ENCODE measurements at places on chromosomes 2 and 18. TPM values are rescaled to one million over a fixed set of nuclear protein-coding genes. Genes with fewer than 3 reads are reported as not detected.

The CD28 gene
- total RNA-seq, result not detected

The STON1 gene
- total RNA-seq, result 0.39 TPM

The C1QL2 gene
- 0.48 TPM for total RNA-seq

The CREG2 gene
- total RNA-seq, result 8.8 TPM

The TEKT4 gene
- not detected for total RNA-seq

The GNAL gene
- total RNA-seq, result 5.8 TPM

The PROKR1 gene
- not detected for total RNA-seq

The EN1 gene
- total RNA-seq, result 0.84 TPM

The FZD7 gene
- total RNA-seq, result 5.6 TPM

The FHOD3 gene
- 1.9 TPM for total RNA-seq

The GAD1 gene
- 0.39 TPM for total RNA-seq

The COX5B gene
- total RNA-seq, result 315 TPM

The ACTG2 gene
- total RNA-seq, result 0.30 TPM

The ST8SIA3 gene
- not detected for total RNA-seq

The GPBAR1 gene
- total RNA-seq, result 0.29 TPM

The IL1B gene
- 0.26 TPM for total RNA-seq

The UGT1A8 gene
- total RNA-seq, result 0.05 TPM

The GALM gene
- total RNA-seq, result 22.0 TPM

The MOGAT1 gene
- total RNA-seq, result not detected

The TBR1 gene
- 0.07 TPM for total RNA-seq

The CHRND gene
- not detected for total RNA-seq

The C2orf15 gene
- total RNA-seq, result 0.46 TPM

The SERPINB12 gene
- total RNA-seq, result not detected

The SLC20A1 gene
- 156 TPM for total RNA-seq

The KIF1A gene
- 1.4 TPM for total RNA-seq

The TPO gene
- 0.14 TPM for total RNA-seq

The PSTPIP2 gene
- 0.14 TPM for total RNA-seq

The SLC9A4 gene
- total RNA-seq, result not detected

The FSHR gene
- not detected for total RNA-seq

The CDK15 gene
- total RNA-seq, result not detected

The ASIC4 gene
- 0.09 TPM for total RNA-seq

The G6PC2 gene
- not detected for total RNA-seq

The LIPG gene
- 0.34 TPM for total RNA-seq

The PFN4 gene
- 2.0 TPM for total RNA-seq

The CYP20A1 gene
- total RNA-seq, result 10.0 TPM

The RPRM gene
- not detected for total RNA-seq

The MAP3K19 gene
- not detected for total RNA-seq

The TEX44 gene
- total RNA-seq, result not detected

The BCL11A gene
- 0.17 TPM for total RNA-seq

The CXCR1 gene
- not detected for total RNA-seq

The TNFRSF11A gene
- total RNA-seq, result 7.8 TPM

The MORN2 gene
- 38.3 TPM for total RNA-seq
